ENCODE measurements at places on chromosomes 5 and 9.

GRCh38 chr5:5363045-5363444, 59.4 kb upstream of the ICE1 start:
- no peaks in the 10 kb centered on the region for H3K4me1 ChIP-seq
- no peak for DNase-seq
- peaks cover 2% of the 10 kb centered on the region for H3K27me3 ChIP-seq
- no peaks in the 10 kb centered on the region for H3K36me3 ChIP-seq
- no peak overlapping the region for H3K4me3 ChIP-seq
- no peak overlapping the region for H3K27ac ChIP-seq

GRCh38 chr5:129717751-129718310, 30.1 kb upstream of the MINAR2 start:
- DNase-seq, result no peak
- no peak overlapping the region for H3K27ac ChIP-seq
- H3K27me3 ChIP-seq, result no peaks in the 10 kb centered on the region
- H3K4me3 ChIP-seq, result no peak overlapping the region
- H3K4me1 ChIP-seq, result no peaks in the 10 kb centered on the region

- H3K4me3 ChIP-seq, result no peak overlapping the region
- DNase-seq, result no peak
- H3K27me3 ChIP-seq, result no peaks in the 10 kb centered on the region
- H3K27ac ChIP-seq, result no peak overlapping the region
These were observed 56.1 kb downstream of the WWC1 start for GRCh38 chr5:168347368-168348083.

GRCh38 chr5:59130431-59130830, 547.6 kb downstream of the RAB3C start:
- no peak overlapping the region for H3K27ac ChIP-seq
- no peaks in the 10 kb centered on the region for H3K36me3 ChIP-seq
- no peak overlapping the region for H3K4me3 ChIP-seq
- DNase-seq, result peak; percentile 50
- no peaks in the 10 kb centered on the region for H3K27me3 ChIP-seq
- peaks cover 43% of the 10 kb centered on the region for H3K4me1 ChIP-seq

DNA sequence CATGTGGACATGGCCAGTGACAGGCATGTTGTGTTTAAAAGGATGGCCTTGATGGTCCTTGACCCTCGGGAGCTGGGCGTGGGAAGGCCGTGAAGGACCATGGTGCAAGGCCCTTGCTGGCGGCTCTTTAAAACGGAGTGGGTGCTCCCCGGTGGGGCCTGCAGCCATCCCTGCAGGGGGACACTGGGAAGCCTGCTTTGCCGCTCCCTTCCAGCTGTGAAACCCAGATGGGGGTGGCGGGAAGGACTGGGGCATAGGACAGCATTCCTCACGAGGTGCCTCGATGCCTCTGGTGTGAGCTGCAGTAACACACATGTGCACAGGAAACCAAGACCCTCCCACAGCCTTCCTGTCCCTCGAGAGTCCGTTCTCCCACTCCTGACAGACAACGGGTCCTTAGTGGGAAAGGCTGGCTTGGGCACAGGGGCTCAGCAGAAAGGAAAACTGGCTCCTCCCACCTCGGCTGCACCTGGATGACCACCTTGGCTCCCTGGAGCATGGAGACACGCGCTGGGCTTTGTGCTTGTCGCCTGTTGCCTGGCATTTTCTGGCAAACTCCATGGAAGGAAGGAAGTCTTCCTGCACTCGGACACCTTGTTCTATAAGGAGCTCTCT, 30.3 kb upstream of the IRX4 start:
- no peaks in the 10 kb centered on the region for H3K4me1 ChIP-seq
- no peak overlapping the region for H3K4me3 ChIP-seq
- DNase-seq, result no peak
- H3K27ac ChIP-seq, result no peak overlapping the region
- no peaks in the 10 kb centered on the region for H3K27me3 ChIP-seq
- H3K36me3 ChIP-seq, result no peaks in the 10 kb centered on the region

GRCh38 chr5:9015260-9015936, 530.5 kb downstream of the SEMA5A start:
- H3K4me3 ChIP-seq, result no peak overlapping the region
- H3K27me3 ChIP-seq, result no peaks in the 10 kb centered on the region
- DNase-seq, result peak; percentile 31
- peak overlapping the region; percentile 72 for H3K27ac ChIP-seq
- H3K36me3 ChIP-seq, result no peaks in the 10 kb centered on the region
- peaks cover 40% of the 10 kb centered on the region for H3K4me1 ChIP-seq

GRCh38 chr5:150156540-150156939, 895 bp upstream of the PDGFRB start:
- H3K27me3 ChIP-seq, result no peaks in the 10 kb centered on the region
- no peak overlapping the region for H3K4me3 ChIP-seq
- DNase-seq, result no peak
- no peaks in the 10 kb centered on the region for H3K36me3 ChIP-seq

DNA sequence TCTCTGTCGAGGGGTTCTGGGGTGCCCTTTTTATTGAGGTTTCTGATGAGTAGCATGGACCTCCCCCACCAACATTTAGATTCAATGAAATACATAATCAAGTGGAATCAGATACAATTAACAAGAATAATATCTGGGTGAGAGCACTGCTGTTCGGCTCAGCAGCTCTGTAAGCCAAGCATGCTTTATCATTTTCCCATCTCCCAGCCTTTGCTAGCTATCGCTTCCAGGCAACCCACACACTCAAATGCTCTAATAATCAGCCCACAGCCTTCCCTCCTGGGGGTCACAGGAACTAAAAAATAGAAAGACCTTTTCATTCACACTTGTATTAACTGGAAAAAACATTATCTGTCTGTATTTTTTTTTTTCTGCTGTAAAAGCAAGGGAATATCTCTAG, 8.9 kb downstream of the PLPPR1 start:
- DNase-seq, result no peak
- no peaks in the 10 kb centered on the region for H3K36me3 ChIP-seq
- no peaks in the 10 kb centered on the region for H3K27me3 ChIP-seq
- no peak overlapping the region for H3K4me3 ChIP-seq
- H3K27ac ChIP-seq, result no peak overlapping the region

DNA sequence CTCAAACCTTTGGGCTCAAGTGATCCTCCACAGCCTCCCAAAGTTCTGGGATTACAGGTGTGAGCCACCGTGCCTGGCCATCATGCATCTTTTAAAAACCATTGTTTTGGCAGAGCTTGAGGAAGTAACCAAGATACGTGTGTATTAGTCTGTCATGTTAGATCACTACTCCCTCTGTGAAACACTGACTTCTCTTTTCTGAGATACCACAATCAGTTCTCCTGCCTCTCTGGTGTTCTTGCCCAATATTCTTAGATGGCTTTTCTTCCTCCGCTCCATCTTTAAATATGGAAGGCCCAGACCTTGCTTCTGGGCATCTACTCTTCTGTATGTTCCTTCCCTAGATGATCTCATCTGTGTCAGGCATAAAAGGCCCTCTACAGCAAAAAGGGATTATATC, 14.2 kb upstream of the CCNB1 start:
- H3K36me3 ChIP-seq, result no peaks in the 10 kb centered on the region
- no peak overlapping the region for H3K4me3 ChIP-seq
- H3K4me1 ChIP-seq, result no peaks in the 10 kb centered on the region
- H3K27me3 ChIP-seq, result no peaks in the 10 kb centered on the region
- H3K27ac ChIP-seq, result no peak overlapping the region

GRCh38 chr9:97491216-97491999, 10.1 kb upstream of the TMOD1 start:
- H3K4me1 ChIP-seq, result no peaks in the 10 kb centered on the region
- H3K27me3 ChIP-seq, result no peaks in the 10 kb centered on the region
- DNase-seq, result no peak
- H3K4me3 ChIP-seq, result no peak overlapping the region
- H3K27ac ChIP-seq, result no peak overlapping the region
- no peaks in the 10 kb centered on the region for H3K36me3 ChIP-seq

GRCh38 chr9:111966861-111967291, 70.3 kb downstream of the UGCG start:
- no peaks in the 10 kb centered on the region for H3K27me3 ChIP-seq
- peak; percentile 59 for DNase-seq
- no peak overlapping the region for H3K27ac ChIP-seq
- no peak overlapping the region for H3K4me3 ChIP-seq
- H3K4me1 ChIP-seq, result peaks cover 27% of the 10 kb centered on the region

DNA sequence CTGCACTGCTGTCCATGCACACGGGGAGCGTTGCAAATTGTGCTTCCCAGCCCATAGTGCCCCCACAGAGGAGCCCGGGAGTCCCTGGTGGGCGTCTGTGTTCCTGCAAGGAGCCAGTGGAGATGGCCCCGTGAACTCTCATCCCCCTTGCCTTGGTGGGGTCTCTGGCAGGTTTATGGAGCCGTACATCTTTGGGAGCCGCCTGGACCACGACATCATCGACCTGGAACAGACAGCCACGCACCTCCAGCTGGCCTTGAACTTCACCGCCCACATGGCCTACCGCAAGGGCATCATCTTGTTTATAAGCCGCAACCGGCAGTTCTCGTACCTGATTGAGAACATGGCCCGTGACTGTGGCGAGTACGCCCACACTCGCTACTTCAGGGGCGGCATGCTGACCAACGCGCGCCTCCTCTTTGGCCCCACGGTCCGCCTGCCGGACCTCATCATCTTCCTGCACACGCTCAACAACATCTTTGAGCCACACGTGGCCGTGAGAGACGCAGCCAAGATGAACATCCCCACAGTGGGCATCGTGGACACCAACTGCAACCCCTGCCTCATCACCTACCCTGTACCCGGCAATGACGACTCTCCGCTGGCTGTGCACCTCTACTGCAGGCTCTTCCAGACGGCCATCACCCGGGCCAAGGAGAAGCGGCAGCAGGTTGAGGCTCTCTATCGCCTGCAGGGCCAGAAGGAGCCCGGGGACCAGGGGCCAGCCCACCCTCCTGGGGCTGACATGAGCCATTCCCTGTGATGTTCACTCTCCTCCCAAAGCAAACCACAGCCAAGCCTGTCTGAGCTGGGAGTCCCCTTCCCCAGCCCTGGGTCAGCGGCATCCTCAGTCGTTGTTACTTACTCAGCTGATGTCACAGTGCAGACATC, 3.1 kb downstream of the MRPS2 start:
- peaks cover 4% of the 10 kb centered on the region for H3K4me1 ChIP-seq
- no peaks in the 10 kb centered on the region for H3K27me3 ChIP-seq
- DNase-seq, result no peak

DNA sequence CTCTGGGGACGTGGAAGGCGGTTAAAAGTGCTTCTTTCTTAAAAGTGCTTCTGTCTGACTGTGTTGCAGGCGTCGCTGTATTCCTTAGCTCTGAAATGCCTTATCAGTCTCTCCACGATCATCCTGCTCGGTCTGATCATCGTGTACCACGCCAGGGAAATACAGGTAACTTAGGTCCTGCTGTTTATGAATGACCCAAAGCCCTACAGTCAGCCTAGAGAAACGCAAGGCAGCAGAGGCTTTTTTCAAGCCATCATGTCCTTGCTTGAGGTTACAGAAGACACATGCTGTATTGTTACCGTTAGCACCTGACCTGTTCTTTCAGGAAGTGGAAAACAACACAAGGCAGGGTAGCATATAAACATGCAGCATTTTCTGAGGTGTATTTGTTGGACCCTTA, 2.0 kb downstream of the KCNN2 start:
- no peak overlapping the region for H3K27ac ChIP-seq
- H3K4me3 ChIP-seq, result no peak overlapping the region
- no peaks in the 10 kb centered on the region for H3K4me1 ChIP-seq

DNA sequence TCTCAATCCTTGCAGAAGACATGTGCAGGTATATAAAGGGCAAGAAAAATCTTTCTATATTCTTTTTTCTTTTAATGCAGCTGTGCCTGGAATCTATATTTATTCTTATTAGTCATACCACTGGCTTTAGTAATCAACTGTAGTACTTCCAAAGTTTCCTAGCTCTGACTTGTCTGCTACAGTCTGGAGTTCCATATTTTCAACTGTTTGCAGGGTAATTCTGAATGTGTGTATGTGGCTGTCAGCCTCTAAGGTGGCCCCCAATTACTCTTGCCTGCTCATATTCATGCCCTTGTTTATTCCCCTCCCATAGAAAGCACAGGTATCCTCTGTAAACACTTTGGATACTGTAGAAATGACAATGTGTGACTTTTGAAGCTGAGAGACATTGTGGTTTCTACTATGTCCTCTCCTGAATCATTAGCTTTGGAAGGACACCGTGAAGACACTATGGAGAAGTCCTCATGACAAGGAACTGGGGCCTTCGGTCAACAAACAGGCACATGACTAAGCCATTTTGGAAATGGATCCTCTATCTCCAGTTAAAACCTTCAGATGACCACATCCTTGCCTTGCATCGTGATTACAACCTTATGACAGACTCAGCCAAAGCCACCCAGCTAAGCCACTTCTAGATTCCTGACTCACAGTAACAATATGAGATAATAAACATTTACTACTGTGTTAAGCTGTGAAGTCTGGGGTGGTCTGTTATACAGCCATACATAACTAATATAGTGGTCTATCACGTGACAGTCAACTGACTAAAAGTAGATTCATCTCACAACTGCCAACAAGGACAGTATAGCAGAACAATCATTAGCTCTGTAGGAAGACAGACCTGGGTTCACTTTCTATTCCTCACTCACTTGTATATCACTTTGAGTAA, 49.5 kb upstream of the SUSD1 start:
- no peaks in the 10 kb centered on the region for H3K27me3 ChIP-seq
- H3K36me3 ChIP-seq, result peaks cover 50% of the 10 kb centered on the region
- H3K4me3 ChIP-seq, result 0 out of 2 replicates have a peak overlapping the region, but pooled peaks have one; percentile 37
- peaks cover 21% of the 10 kb centered on the region for H3K4me1 ChIP-seq

- no peak overlapping the region for H3K4me3 ChIP-seq
- no peaks in the 10 kb centered on the region for H3K27me3 ChIP-seq
- DNase-seq, result no peak
- H3K36me3 ChIP-seq, result no peaks in the 10 kb centered on the region
These were observed 60.6 kb upstream of the EMB start for GRCh38 chr5:50501491-50502228.

DNA sequence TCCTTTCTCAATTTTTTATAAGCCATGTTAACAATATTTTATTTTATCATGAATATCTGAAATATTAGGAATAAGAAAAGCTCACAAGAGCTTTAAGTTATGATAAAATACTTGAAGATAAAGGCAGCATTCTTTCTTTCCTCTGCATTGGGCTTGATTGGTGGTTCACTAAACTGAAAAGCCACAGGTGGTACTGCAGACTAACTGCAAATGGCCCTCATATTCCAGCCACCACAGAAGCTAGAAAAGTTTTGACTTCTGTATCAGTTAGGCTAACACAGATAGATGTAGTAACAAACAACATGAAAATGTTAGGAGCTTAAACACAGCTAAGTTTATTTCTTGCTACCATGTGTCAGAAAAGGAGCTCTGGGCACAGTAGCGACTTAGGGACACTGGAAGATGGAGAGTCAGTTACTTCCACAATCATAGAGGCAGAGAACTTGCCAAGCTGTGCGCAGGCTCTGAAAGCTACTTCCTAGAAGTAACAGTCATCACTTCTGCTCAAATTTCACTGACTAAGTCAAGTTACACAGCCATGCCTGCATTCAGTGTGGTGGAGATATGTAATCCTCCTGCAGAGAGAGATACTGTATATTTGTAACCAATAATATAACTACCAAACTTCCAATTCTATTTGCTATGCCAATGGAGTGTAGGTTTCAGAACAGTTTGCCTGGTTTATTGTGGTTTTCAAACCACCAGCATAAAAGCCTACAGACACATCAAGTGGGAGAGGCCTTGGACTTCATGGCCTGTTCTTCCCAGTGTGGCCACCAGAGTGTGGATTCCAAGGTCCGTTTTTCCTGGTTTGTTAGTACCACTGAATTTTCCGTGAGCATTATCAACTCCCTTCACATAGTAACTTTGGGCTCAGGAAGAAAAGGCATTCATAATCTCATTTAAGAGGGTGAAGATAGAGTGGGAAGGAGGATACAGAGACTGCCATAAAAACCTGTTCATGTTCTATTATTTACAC, 268.3 kb downstream of the PJA2 start:
- H3K4me3 ChIP-seq, result no peak overlapping the region
- no peak overlapping the region for H3K27ac ChIP-seq
- peak; percentile 4 for DNase-seq
- no peaks in the 10 kb centered on the region for H3K36me3 ChIP-seq
